ENCODE measurements at places on chromosomes 6 and 20. TPM values are rescaled to one million over a fixed set of nuclear protein-coding genes. Genes with fewer than 3 reads are reported as not detected.

The EPB41L1 gene
- total RNA-seq: 28.9 TPM

The RNF182 gene
- total RNA-seq: 3.8 TPM

The USP49 gene
- total RNA-seq: 2.2 TPM

The PRSS16 gene
- total RNA-seq: not detected

The SLCO4A1 gene
- total RNA-seq: 1.3 TPM
